ENCODE measurements at places on chromosomes 5 and 9.
A peak's percentile ranks its signal among the peaks of the same experiment; 100 is the strongest.

DNA sequence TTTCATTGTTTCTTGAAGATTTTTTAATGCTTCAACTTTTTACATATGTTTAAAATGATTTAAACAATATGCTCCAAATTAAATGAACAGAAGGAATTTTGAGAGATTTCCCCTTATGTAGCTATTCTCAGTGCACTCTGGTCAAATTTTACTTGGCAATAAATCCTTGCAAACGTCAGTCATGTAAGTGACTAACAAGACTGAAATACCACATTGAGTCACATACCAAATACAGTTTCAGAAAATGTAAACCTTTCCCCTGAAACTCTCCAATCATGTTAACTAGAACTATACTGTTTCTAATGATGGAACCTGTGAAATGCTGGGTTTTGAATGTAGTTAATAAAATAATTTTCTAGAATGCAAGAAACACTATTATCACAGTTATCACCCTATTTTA is 29.6 kb downstream of the SAR1B start:
- peak; percentile 55 for DNase-seq

DNA sequence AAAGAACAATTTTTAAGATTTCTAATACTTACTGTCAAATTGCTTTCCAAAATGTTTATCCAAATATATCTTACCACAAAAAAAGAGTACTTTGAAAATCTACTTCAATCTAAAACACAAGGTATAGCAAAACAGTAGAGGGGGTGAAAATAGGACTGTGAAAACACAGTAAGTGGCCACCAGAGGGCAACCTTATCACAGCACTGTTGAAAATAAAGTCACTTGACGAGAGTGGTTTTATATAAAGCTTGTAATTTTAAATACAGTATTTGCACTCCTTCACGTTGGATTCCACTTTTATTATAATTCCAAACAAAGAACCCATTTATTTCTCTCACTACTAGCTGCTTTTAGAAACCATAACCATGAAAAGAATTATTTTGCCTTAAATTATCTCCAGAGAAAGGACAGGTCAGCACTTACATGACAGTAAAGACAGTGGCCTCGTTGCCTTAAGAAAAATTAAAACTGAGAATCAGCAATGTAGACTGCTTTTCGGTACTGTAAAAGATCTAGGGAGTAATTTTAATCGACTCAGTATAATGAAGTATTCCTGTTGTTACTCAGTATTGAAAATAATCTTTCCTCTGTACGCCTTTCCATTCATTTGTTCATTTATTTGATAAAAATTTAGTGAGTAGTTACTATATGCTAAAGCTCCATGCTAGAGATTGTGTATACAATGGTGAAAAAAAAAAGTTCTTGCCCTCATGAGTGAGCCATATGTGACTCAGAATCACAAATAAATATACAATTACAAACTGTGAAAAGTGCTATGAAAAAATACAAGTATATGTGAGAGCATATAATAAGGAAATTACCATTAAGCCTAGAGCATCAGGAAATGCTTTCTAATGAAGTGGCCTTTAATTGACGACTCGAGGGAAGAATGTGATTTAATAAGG is 40.0 kb upstream of the CDK5RAP2 start:
- DNase-seq: peak; percentile 64

GRCh38 chr5:74673011-74673790 is 11.8 kb upstream of the HEXB start:
- peak; percentile 52 for DNase-seq

GRCh38 chr5:156527611-156528010 is 200.6 kb downstream of the SGCD start:
- DNase-seq: no peak

GRCh38 chr5:90612919-90613318 is 54.3 kb downstream of the ADGRV1 start:
- DNase-seq: no peak

- no peak for DNase-seq
Measured at GRCh38 chr9:136760424-136760823, 2.4 kb upstream of the LCN8 start.

GRCh38 chr9:89701221-89701798 is 96.5 kb downstream of the GADD45G start:
- DNase-seq: no peak

DNA sequence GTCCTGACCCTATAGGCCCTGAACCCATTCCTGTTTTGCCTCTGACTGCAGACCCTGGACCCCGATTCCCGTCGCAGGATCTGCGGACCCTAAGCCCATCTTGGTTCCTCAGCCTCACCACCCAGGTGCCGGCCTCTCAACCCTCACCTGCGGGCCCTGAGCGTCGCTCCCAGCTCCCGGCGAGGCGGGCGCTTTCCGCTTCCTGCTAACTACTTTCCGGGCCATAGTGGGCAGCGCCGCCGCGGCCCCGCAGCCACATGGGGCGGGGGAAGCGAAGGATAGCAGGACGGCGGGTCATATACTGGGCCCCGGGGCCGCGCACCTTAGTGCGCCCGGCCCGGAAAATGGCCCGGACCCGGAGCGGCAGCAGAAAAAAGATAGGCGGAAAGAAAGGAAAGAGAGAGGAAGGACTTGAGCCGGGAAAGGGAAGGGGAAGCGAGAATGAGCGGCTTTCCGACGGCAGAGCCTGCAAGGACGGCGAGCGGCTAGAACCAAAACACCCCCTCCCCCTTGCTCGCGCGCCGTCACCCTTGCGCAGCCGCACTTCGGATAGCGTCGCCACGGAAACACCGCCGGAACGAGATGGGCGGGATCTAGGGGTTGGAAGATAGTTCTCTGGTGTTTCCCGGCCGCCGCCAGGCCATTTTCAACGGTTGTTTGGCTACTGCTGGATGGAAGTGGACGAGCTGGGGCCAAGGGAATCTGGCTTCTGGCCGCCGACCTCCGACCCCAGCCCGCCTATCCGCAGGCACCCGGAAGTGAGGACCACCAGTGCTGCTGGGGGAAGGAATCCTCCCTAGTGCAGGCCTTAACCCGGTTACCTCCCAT is at the start of gene DCAF12:
TSS of gene DCAF12 (minus strand) at position 492 of the 828 bp plus-strand sequence. CDS start at position 225, 267 bp downstream.
- DNase-seq: peak; percentile 91

GRCh38 chr5:40678460-40679147 is 1.1 kb upstream of the PTGER4 start:
- no peak for DNase-seq

- DNase-seq: no peak
Measured at GRCh38 chr9:134268747-134269146, 57.5 kb upstream of the RXRA start.

GRCh38 chr5:154984946-154985516 is 28.5 kb upstream of the KIF4B start:
- no peak for DNase-seq

DNA sequence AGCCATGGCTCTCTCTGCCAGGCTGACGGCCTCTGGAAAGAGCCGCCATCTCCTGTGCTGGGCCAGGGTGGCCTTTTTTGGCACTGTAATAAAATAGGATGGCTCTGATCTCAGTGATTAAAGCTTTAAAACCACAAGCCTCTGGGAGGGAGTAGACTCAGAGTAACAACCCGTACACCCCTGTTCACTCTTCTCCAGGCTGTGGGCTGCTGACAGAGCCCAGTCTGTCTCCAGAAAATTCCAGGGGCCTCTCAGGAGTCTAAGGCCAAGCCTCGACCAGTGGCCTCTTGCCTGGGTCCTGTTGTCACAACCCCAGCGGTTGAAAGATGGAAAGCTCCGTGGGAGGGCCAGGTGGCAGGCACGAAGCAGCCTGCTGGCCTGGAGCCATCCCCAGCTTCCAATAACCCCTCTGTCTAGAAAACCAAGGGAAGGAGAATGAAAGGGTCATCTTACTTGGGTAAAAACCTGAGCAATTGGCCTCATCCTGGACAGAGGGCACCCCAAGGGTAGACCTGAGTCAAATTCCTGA is 286.7 kb upstream of the ZNF462 start:
- no peak for DNase-seq

- DNase-seq: no peak
Measured at GRCh38 chr9:109132567-109133021, 12.8 kb upstream of the TMEM245 start.

GRCh38 chr5:44046619-44047364 is 342.4 kb downstream of the FGF10 start:
- no peak for DNase-seq

GRCh38 chr9:38091310-38092199 is 22.5 kb upstream of the SHB start:
- no peak for DNase-seq

- DNase-seq: no peak
Measured at GRCh38 chr5:109743041-109743531, 53.4 kb downstream of the MAN2A1 start.

GRCh38 chr9:133401588-133401987 is 16.2 kb downstream of the REXO4 start:
- no peak for DNase-seq

DNA sequence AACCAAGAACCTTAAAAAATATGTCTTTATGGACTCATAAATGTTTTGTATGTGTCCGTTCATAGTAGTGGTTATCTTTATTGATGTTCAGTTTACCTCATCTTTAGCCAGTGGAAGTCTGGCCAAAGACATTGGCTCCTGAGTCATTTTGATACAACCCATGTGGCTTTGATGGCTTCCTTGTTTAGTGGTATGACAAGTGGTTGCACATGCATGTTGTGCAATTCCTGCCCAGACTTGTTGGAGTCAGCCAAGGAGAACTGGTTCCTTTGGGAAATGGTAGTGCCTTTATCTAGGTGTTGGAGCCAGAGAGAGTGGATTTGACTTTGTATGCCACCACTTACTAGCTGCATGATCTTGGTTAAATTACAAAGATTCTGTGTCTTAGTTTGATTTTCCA is 94.3 kb downstream of the RPS23 start:
- DNase-seq: peak; percentile 9

GRCh38 chr5:1124205-1125029 is 12.6 kb upstream of the SLC12A7 start:
- DNase-seq: no peak

DNA sequence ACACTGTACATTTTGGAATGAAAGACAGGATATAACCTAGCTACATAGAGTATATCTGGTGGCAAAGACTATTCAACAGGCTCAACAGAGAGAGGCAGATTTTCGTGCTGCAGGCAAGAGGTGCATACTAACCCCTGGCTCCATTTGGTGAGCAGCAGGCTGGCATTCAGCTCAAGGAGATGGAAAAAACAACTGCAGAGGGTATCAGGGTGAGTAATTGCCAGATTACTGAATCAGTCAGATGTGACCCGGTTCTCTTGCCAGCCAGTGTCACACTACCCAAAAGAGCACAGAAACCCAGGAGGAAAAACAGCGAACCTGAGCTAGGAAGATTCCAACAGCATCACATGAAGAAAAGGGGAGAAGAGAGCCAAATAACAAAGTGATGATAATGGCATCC is 130.4 kb upstream of the PRLR start:
- no peak for DNase-seq

GRCh38 chr5:117336208-117336607 is 761.6 kb upstream of the SEMA6A start:
- no peak for DNase-seq

DNA sequence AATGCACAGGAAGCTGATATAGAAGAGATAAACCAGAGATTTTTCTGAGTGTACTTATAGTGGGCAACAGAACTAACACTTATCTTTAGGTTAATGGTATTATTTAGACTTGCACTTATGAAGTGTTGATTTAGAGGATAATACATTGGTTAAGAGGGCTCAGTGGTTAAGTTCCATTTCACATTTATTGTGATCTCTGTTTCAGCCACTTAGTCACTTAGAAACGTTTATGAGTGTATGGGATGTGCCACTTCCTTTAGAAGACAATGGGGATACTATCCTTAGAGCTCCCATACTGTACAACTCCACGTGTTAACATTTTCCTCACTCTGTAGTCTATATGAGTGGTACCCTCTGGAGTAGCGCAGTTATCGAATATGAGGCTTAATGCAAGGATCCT is 57.5 kb downstream of the PIP5K1B start:
- DNase-seq: no peak

- no peak for DNase-seq
Measured at GRCh38 chr5:174424219-174425053, 299.9 kb upstream of the MSX2 start.

DNA sequence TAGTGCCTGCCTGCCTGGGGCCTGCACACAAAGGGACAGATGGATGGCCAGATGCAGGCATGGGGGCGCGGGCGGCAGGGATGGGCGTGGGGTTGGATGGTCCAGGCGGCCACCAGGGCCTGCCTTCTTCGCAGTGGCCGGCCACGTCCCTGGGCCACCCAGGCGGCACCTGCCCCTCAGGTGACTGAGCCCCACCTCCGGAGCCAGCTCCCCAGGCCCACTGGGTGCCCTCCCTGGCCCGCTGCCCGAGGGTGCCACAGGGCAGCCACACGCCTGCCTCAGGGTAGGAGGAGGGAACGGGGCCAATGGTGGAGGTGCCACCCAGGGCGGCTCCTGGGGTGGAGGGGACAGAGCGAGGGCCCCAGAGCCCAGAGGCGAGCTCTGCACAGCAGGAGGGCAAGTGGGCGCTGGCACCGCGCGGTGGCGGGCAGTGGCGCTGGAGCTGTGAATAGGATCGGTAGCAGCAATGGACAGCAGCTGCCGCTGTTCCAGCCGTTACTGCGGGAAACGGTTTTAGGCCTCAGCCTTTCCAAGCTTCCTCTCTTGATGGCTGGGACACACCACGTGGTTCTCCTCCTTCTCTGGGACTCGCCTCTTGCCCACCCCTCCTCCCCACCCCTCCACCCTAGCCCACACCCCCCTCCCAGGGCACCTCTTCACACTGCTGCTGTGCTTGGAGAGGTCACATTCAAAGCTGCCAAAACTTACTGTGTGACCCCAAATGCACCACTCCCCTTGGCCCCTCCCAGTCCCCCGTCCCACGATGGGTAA is 19.1 kb downstream of the LHX3 start:
- DNase-seq: no peak

DNA sequence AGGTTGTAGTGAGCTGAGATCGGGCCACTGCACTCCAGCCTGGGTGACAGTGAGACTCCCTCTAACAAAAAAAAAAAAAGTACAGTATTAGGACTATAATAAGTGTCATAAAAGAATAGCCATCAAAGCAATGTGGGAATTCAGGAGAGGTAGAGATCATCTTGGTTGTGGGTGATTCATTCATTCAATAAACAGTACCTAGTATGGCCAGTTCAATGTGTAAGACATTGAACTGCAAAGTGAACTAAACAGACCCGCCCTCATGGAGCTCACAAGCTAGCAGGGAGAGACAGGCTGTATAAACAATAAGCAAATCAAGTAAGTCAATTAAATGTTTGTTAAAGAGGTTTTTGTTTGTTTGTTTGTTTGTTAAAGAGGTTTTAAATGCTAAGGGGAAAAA is 146.1 kb upstream of the RANBP3L start:
- DNase-seq: no peak

GRCh38 chr9:91187311-91187964 is 174.3 kb downstream of the AUH start:
- no peak for DNase-seq

- DNase-seq: no peak
Measured at GRCh38 chr5:93055971-93056370, 525.0 kb downstream of the NR2F1-AS1 start.

DNA sequence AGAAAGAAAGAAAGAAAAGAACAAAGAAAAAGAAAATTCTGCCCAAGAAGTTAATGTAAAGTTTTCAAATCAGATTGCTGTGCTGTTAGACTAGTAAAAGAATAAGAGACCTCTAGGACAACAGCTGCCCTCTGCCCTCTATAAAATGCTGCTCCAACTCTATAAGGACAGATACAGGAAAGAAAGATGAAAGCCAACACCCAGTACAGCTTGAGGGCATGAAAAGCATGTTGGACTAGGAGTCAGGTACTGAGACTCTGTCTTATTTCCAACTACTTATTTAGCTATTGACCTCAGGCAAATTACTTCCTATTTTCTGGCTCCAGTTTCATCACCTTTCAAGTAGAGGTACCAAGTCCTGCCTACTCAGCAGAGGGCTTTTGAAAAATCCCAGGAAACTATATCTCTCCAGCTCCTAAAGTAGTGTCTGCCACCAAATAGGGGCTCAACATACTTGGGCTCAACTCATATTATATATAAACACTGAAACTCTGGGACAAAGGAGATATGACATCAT is 5.7 kb downstream of the HBEGF start:
- DNase-seq: no peak

All from fibroblast of skin of scalp (primary cell).